NCI-H774 (cell line): ENCODE measurements at places on chromosomes 1 and 21.

- no peak for DNase-seq
Observed at GRCh38 chr1:101301446-101302057, 64.7 kb downstream of the S1PR1 start.

DNA sequence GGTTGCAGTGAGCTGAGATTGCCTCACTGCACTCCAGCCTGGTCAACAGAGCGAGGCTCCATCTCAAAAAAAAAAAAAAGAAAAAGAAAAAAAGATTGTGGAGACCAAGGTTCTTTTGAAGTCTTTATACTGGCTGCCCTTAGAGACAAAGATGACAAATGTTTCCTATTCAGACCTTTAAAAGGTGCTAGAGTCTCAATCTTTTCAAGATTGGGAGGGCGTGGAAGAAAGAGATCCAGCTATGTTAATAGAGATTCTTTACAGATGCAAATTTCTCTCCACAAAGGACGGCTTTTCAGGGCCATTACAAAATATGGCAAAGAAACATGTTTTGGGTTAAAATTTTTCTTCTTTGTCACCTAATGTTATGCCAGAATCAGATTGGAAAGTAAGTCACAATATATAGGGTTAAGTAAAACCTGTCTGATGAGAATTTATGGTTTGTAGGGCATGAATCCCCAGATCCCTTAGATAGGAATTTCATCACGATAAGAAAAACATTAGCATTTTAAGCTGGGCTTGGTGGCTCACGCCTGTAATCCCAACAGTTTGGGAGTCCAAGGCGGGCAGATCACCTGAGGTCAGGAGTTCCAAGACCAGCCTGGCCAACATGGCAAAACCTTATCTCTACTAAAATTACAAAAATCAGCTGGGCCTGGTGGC, 13.0 kb upstream of the MORC3 start:
- DNase-seq: no peak

DNA sequence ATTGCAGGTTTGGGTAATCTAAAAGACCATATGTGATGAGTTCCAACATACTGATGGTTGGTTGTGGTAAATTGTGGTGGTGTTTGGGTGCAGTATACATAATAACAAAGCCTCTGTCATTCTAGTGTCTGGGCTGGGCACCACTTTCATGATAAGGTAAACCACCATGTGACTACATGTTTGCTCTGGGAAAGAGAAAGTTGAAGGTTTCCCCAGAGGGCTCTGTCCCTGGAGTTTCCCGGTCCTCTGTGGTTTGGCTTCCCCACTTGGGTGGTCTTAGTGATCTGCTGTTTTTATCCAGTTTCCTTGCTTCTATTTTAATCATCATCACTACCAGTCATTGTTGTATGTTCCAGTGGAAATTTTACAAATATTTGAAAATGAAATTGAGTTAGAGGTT, 55.9 kb upstream of the TSPAN2 start:
- no peak for DNase-seq

DNA sequence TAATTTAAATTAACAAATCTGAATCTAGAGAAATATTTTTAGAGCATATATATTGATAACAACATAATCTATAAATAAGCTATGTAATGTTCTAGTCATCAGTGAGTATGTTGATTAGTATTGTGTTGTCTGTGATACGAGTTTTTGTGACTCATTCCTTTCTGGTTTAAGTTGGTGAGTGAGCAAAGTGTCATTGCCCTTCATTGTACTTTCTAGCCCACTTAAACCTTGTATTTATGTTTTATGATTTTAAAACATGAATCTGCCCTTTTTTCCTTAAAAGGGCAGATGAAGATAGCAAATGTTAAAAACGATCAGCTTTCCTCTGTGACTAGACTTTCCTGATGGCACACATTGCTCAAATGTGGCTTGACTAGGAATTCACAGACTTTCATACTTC, 38.5 kb downstream of the MACO1 start:
- no peak for DNase-seq
